Brain pericyte (primary cell): ENCODE measurements at places on chromosomes 4 and X.

- no peak for DNase-seq
Measured at GRCh38 chr4:39596971-39597370, 41.7 kb downstream of the SMIM14 start.

GRCh38 chr4:181968371-181968770, 274.8 kb upstream of the TENM3 start:
- DNase-seq, result no peak

DNA sequence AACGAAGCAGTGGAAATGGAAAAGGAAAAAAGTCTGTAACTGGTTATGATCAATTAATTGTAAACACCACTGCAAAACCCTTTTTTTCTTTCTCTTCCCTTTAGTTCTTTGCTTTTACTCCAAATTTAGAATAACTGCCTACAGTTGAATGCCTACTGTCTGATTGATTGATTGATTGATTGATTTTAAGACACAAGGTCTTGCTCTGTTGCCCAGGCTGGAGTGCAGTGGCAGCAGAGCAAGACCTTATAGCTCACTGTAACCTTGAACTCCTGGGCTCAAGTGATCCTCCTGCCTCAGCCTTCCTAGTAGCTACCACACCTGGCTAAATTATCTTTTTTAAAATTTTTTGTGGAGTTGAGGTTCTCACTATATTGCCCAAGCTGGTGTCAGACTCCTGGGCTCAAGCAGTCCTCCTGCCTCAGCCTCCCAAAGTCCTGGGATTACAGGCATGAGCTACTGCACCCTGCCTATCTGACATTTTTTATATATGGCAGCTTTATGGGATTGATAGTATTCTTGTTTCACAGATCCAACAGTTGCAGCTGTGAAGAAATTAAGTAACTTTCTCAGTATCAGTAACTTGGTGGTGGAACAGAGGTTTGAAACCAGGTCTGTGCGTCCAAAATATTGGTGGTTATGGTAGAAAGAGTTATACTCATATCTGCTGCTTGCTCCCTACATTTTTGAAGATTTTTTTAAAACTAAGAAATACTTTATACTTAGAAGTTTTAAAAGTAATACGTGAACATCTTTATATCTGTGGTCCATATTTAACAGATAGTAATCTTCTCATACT, 12.4 kb downstream of the UBE2K start:
- DNase-seq, result no peak

DNA sequence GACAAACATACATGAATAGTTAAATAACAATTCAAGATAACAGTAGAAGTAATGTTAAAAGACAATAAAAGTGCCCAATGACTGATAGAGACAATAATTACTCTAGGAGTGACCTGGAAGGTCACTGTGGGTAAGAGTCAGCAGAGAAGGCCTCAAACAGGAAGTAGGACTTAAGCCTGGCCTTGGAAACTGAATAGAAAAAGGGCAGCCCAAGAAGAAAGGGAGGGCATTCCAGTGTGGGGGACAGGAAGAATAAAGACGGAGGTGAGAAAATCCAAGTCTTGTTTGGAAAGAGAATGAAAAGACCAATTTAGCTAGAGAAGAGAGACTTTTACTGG, 6.0 kb downstream of the P2RY4 start:
- no peak for DNase-seq

DNA sequence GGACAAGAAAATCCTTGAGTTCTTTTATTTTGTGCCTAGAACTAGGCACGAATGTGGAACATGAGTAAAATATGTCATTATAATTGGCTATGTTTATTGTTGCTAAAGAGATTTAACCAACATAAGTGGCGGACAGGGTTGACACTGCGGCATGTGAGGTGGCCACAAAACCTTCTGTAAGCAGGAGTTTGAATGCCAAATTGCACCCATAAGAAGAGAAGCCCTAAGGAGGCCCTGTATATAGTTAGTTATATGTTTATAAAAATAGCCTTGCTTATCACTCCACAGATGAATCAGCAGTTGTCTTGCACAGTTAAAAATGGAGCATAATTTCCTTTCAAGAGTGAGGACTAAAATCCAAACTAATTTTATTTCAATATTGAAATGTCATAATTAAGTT, 336.1 kb downstream of the GBA3 start:
- no peak for DNase-seq

DNA sequence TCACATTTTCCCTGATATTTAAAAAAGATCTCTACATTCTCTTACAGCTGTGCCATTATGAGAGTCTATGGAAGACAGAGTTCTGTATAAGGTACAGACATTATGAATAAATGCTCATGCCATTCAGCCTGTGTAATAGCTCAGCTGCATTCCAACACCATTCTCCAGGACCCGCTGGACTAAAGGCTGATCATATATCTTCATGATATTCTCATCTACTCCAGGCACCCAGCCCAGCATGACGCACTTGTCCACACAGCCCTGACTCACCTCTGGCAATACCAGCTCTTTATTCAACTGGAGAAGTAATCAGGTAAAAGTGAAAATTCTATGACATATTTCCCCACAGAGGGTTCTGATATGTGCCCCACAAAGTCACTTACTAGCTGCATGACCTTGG, 437.5 kb upstream of the FGF16 start:
- DNase-seq, result no peak
